ENCODE measurements at places on chromosomes 6 and 20. TPM values are rescaled to one million over a fixed set of nuclear protein-coding genes. Genes with fewer than 3 reads are reported as not detected.

ALDH5A1 gene
- total RNA-seq = 13.1 TPM

- H3K36me3 ChIP-seq = peaks cover 24% of the 10 kb centered on the region
- no peak for DNase-seq
- no peaks in the 10 kb centered on the region for H3K27me3 ChIP-seq
- H3K4me1 ChIP-seq = no peaks in the 10 kb centered on the region
- no peak overlapping the region for H3K27ac ChIP-seq
Observed at GRCh38 chr6:37382994-37383765, 29.4 kb downstream of the RNF8 start.

POM121L2 gene
- total RNA-seq = not detected

DNA sequence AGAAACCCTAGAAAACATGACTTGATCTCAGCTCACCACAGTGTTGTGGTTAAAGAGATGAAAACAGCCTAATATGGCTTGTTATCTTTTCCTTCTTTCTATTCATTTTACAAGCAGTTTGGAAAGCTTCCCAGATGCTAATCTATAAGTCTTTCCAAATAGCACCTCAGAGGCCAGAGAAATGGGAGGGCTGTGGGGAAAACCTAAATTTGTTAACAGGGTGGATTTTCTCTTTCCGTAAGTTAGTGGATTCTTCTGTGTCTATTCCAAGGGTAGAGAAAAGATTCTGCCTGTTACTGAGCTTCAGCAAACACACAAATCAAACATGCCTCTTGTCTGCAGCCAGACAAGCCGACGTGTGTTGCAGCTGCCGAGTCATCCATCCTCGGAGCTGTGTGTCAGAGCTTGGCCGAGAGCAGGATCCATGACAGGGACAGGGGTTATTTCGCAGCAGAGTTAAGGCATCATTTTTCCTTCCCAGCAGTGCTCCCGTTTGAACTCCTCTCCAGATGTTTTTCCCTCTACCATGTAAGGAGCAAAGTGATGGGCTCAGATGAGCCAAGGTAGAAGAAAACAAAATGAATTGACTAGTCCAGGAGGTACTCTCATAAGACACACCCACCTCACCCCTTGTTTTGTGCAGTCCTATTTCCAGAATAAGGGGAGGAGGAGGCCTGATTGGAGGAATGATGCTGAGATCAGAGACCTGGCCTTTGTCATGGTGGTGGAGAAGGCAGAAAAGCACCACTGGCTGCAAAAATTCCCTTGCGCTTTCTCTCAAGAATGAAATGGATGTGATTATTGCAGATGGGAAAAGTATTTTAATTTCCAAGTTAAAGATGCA is 560.0 kb downstream of the C6orf118 start:
- H3K27ac ChIP-seq = no peak overlapping the region
- H3K4me1 ChIP-seq = no peaks in the 10 kb centered on the region
- H3K4me3 ChIP-seq = no peak overlapping the region
- no peaks in the 10 kb centered on the region for H3K27me3 ChIP-seq

DNA sequence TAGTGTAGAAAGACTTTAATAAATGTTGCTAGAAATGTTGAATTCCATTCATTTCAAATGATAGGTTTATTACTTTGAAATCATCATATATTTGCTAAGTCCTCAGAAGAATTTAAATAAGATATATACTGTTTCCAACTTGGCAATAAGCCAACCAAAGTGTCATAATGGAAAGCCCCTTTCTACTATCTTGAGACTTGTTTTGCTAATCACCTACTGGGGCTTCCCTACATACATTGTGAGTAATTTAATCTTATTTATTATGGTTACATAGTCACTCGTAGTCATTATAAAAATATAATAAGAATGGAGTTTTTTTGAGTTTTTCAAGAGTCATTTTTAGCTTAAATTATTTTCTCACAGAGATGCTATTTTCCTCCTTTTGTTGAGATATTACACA is 20.7 kb downstream of the COL19A1 start:
- peaks cover 7% of the 10 kb centered on the region for H3K27me3 ChIP-seq
- no peak for DNase-seq
- H3K4me3 ChIP-seq = no peak overlapping the region
- H3K4me1 ChIP-seq = no peaks in the 10 kb centered on the region

PKHD1 gene
- total RNA-seq = 0.02 TPM

DNA sequence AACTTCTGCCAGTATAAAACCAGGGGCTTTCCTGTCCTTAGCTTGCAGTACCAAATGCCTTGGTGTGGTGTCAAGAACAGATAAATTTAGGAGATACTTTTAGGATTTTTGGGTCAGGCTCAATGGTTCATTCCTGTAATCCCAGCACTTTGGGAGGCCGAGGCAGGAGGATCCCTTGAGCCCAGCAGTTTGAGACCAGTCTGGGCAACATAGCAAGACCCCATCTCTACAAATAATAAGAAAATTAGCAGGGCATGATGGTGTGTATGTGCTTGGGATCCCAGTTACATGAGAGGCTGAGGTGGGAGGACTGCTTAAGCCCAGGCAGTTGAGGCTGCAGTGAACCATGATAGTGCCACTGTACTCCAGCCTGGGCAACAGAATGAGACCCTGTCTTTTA is 3.2 kb upstream of the ZBTB12 start:
- H3K36me3 ChIP-seq = no peaks in the 10 kb centered on the region
- DNase-seq = no peak
- no peak overlapping the region for H3K27ac ChIP-seq

PRDM13 gene
- total RNA-seq = not detected

- no peaks in the 10 kb centered on the region for H3K4me1 ChIP-seq
- H3K4me3 ChIP-seq = no peak overlapping the region
- H3K27ac ChIP-seq = no peak overlapping the region
- no peak for DNase-seq
- no peaks in the 10 kb centered on the region for H3K36me3 ChIP-seq
Observed at GRCh38 chr6:56291302-56291917, 44.0 kb upstream of the COL21A1 start.

DNA sequence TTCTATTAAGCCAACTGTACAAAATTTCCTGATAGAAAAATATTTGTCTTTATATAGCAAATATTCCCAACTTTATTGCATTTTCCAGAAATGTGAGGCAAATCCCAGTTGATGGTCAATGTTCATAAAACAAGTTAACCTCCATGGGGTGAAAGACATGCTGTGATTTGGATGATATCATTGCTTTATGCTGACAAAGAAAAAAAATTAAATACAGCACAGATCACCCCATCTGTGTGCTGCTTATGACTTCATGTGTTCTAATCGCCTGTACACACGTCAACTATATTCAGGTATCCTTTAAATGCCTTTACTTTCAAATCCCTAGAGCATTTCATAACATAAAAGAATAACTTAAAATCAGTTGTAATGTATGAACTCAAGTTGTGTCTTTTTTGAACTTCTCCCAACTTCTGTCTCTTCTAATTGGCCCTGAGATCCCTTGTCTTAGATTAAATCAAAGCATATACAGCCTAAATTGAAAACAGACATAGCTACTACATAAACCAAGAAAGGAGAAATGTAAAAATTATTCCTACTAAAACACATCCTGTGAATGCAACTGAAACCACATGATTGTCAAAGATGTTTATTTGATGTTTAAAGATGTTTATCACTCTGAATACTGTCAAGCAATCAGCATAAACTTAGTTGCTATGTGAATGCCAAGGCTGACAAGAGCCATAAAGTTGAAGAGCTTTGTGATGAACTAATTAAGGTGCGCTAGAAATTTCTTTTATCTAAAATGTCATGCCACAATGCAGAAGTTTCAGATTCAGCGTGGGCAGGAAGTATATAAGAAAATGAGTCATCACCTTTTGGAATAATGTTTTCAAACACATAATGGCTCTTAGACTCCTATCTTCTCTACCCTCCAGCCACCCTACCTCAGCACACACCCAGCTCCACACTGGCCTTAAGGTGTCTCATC is 68.7 kb downstream of the FILIP1 start:
- no peaks in the 10 kb centered on the region for H3K27me3 ChIP-seq
- H3K4me3 ChIP-seq = no peak overlapping the region
- no peak overlapping the region for H3K27ac ChIP-seq
- H3K36me3 ChIP-seq = no peaks in the 10 kb centered on the region

- H3K27ac ChIP-seq = no peak overlapping the region
- no peak overlapping the region for H3K4me3 ChIP-seq
- H3K36me3 ChIP-seq = peaks cover 3% of the 10 kb centered on the region
- H3K27me3 ChIP-seq = peaks cover 17% of the 10 kb centered on the region
- DNase-seq = no peak
Observed at GRCh38 chr6:2713473-2714110, 37.1 kb downstream of the MYLK4 start.

ALDH8A1 gene
- total RNA-seq = 0.81 TPM

All from activated CD4-positive, alpha-beta memory T cell treated with anti-CD3 and anti-CD28 coated beads for 36 hours (primary cell).